ENCODE measurements at places on chromosomes 3 and 15. TPM values are rescaled to one million over a fixed set of nuclear protein-coding genes. Genes with fewer than 3 reads are reported as not detected.

Gene RETNLB
- total RNA-seq, result not detected

DNA sequence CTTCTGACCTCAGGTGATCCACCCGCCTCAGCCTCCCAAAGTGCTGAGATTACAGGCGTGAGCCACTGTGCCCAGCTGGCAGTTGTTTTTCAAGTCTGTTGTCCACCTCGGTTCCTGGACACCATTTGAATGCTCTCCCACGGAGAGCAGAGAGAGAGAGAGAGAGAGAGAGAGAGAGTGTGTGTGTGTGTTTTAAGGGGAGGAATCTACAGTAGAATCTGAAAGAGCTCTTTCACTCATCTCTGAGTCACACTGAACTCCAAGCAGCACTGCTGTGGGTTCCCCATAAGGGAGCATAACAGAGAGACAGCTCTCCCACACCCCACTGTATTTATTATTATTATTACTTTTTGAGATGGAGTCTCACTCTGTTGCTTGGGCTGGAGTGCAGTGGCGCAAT is 156.6 kb downstream of the RPLP1 start:
- no peak for DNase-seq

DNA sequence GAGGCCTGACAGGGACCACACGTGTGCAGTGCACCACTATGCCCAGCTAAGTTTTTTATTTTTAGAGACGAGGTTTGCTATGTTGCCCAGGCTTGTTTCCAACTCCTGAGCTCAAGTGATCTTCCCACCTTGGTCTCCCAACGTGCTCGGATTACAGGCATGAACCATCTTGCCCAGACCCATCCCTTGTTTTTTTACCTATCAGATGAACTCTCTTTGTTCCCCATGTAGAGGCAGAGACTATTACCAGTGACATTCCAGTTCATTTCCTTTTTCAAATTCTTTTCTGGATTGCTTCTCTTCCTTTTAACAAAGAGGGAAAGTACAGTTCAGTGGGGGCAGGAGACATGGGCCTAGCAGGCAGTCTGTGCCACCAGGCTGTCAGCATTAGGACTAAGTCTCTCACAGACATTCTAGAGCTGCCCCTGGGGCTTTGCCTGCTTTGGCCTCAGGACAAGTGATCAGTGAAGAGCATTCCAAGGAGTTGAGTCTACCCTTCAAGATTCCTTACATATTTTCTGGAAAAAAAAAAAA is 103.5 kb upstream of the SLC7A14 start:
- DNase-seq, result no peak

DNA sequence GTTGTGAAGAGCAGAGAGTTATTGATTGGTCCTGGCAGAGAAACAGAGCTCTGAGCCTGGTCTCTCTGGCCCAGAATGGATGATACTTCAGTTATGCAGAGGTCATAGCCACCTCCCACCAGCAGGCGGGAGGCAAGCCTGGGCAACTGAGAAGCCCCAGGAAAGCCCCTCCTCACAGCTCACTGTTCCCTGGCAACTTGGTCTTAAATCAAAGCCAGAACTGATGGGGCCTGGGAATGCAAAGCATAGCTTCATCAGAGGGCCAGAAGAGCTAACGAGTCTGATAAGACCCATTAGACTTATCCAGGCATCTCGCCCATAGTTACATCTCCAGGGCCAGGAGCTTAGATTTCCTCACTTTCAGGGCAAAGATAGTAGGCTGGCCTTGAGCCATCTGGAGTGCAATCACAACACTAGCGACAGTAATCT is 5.5 kb upstream of the COLQ start:
- DNase-seq, result no peak

DNA sequence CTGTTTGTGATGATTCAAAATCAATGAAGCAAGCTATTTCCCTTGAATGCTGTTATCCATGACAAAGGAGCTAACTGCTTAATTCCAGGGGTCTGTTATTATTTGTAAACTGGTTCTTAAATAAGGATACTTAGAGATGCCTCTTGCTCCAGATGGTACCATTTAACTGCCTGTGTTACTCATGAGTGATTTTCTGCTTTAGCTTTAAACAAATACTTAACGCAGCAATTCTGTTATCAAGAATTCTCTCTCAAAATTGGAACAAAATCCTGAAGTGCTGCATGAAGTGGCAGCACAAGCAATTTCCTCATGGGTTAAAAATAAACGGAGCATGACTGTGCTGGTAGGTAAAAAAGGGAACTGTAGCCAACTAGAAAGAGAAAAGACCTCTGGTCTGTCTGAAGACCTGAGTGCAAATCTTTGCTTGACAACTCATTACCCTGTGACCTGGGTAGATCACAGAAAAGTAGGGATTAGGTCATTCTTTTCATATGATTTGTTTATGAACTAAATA is 62.5 kb upstream of the GBE1 start:
- no peak for DNase-seq

GRCh38 chr3:195226900-195227447 is 44.0 kb downstream of the XXYLT1 start:
- no peak for DNase-seq

DNA sequence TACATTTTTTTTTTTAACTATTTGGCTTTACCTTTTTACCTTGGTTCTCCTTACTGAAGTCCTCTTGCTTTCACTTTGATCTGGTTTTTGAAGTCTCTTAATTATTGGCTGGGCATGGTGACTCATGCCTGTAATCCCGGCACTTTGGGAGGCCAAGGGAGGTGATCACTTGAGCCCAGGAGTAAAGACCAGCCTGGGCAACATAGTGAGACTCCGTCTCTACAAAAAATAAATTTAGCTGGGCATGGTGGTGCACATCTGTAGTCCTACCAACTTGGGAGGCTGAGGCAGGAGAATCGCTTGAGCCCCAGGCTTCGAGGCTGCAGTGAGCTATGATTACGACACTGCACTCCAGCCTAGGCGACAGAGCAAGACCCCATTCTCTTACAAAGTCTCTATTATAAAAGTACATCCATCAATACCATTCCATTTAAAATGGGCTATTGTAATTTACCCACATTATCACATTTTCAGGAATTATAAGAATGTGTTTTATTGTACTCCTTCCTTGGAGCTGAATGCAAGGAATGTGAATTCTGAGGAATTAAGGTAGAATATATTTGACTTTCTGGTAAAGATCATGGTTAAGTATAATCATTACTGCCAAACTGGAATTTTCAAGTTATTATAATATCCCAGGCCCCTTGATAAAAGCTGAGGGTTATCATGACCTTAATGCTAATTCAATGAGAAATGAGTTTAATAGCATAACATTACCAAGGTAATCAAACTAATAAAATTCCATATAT is 49.0 kb downstream of the MSL2 start:
- no peak for DNase-seq

- no peak for DNase-seq
Observed at GRCh38 chr15:93495799-93496637, 407.0 kb upstream of the RGMA start.

Gene CCR8
- 5.7 TPM for total RNA-seq

DNA sequence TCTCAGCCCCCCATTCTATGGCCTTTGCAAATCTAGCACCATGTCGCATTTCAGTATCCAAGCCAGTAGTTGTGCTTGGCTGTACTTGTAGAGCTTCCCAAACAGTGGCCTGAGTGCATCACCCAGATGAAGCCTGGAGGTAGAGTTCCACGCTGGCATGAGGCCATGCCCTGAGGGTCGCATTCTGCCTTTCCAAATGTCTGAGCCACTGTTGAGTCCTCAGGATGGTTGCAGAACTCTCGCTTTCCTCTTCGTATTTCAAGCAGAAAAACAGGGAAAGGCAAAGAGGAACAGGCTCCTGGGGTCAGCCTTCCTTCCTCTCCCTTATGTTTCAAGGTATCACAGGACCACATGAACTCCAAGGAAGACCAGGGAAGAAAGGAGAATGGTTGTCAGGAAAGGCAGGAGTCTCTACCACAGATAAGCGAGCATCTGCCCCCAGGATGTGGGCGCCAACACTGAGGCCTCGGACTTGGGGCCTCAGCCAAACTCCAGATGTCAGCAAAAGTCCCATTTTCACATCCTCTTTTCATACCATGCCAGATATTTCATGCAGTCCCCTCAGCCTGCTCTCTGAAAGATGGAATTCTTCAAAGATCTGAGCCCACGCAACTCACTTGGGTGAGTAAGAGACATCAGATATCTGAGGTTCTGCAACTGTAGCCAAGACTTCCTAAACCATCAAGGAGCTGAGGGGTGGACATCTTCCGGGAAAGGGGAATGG is 19.4 kb upstream of the PRR20G start:
- no peak for DNase-seq

DNA sequence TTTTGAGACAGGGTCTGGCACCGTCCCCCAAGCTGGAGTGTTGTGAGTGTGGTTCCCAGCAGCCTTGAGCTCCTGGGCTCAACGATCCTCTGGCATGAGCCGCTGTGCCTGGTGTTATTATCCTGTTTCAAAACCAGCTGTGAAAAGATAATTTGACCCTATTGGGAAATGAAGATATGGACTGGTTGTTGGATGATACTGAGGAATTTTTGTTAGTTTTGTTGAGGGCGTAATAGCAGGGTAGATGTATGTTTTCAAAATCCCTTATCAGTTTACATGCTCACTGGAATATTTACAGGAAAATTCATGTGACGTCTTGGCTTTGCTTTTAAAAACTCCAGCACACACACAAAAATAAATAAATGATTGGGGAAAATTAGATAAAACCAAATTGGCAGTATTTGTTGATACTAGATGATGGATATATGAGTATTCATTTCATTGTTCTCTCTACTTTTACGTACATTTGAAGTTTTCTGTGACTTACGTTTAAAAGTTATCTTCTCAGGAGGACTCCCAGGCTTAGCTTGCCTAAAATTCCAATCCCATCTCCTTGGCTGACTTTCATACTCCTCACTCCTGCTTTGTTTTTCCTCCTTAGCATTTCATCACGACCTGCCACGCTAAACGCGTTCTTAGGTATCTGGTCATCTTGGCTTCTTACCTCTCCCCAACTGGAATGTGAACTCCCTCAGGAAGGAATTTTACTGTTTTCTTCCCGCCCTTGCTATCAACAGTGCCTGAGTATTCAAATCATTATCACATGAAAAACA is 56.8 kb upstream of the TFRC start:
- no peak for DNase-seq

- DNase-seq, result no peak
Observed at GRCh38 chr15:36545467-36545992, 33.9 kb upstream of the CDIN1 start.

Gene MYO5C
- total RNA-seq, result 0.24 TPM

DNA sequence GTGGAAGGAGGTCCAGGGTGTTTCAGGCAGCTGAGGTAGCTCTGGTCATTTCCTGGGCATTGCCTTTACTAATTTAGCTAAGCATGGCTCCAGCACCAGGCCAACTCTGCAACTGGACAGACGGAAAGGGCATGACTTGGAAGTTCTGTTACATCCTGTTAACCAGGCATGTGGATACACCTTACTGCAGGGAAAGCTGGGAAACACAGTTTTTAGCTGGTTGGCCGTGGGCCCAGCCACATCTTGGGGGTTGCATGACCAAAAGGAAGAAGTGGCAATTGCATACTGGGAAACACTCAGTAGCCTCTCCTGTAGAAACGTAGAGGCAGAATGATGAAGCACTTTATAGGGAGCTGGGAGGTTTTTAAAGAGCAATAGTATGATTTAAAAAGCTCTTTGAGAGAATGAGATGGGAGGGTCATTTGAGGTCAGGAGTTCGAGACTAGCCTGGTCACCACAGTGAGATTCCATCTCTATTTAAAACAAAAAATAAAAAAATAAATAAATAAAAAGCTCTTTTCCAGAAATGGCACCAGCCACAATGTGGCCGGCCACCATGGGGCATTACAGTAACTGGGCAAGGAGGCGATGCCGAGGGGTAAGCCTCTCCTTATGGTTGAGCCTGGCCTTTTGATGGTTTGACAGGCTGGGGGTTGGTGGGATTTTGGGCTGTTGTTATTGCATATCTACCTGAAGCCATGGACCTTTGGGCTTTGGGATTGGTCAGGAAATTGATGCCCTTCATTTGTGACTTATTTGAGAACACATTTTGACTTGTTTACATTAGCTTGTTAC is 28.6 kb downstream of the TRAK1 start:
- no peak for DNase-seq

GRCh38 chr15:74961616-74962015 is 5.0 kb upstream of the RPP25 start:
- no peak for DNase-seq

DNA sequence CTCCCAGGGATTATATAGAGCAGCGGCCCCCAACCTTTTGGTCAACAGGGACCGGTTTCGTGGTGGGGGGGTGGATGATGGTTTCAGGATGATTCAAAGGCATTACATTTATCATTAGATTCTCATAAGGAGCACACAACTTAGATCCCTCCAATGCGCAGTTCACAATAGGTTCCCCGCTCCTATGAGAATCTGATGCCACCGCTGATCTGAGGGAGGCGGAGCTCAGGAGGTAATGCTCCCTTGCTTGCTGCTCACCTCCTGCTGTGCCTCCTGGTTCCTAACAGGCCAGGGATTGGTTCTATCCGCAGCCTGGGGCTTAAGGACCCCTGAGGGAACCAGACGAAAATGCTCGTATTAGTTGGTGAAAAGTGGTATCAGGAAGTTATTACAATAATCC is 1.3 kb upstream of the HACD2 start:
- peak; percentile 78 for DNase-seq

Gene LRRC34
- 4.7 TPM for total RNA-seq

- no peak for DNase-seq
Observed at GRCh38 chr3:8319935-8320634, 181.5 kb upstream of the LMCD1 start.

GRCh38 chr3:62774221-62774620 is 101.0 kb downstream of the CADPS start:
- no peak for DNase-seq

Gene SMCO1
- total RNA-seq, result not detected

Gene RTP1
- not detected for total RNA-seq

Gene GOLGA8M
- 0.54 TPM for total RNA-seq

Gene CSPG5
- total RNA-seq, result 2.0 TPM

DNA sequence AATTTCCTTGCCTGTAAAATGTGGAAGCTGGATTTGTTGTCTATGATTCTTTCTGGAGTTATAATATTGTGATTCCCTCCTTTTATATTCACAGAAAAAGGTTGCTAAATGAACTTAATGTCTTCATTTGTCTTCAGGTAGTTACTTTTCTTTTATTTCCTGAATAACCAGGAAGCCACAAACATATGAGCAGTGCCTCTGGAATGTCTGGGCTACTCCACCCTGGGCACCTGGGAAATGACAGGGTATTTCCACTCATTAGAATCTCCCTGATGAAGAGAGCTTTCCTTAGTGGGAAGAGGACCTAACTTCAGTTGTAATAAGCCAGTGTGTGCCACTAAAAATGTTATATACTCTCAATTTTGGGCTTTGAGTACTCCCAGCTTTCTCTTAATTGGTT is 3.8 kb upstream of the SLMAP start:
- DNase-seq, result no peak

Gene MESP2
- total RNA-seq, result not detected

DNA sequence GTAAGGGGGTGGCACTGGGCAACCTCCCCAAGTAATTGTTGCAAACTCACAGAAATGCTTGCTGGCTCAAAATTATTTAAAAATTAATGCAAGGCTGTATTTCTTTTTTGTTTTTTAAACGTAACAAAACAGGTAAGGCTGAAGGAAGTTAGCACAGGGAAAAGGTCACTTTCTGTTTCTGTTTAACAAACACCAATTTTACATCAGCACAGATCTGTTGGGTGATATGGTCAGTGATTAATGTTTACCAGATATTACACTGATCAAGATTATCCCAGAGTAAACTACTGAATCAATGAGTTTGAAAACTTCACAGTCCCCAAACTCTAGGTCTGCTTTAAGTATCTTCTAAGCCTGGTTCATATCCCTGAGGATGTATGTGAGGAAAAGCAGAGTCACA is 558.0 kb downstream of the FOXP1 start:
- DNase-seq, result no peak

Gene CHRNB4
- total RNA-seq, result not detected

GRCh38 chr3:177446165-177446601 is 248.9 kb upstream of the TBL1XR1 start:
- no peak for DNase-seq

GRCh38 chr15:58517682-58518525 is 86.1 kb downstream of the LIPC start:
- DNase-seq, result peak; percentile 77

Gene VGLL3
- not detected for total RNA-seq
